ENCODE measurements at places on chromosomes 11 and 22. TPM values are rescaled to one million over a fixed set of nuclear protein-coding genes. Genes with fewer than 3 reads are reported as not detected.

Gene C11orf16
- not detected for polyA plus RNA-seq

- peak within 1 kb of the TSS; percentile 33 for H3K27ac ChIP-seq
- H3K27me3 ChIP-seq = peaks cover 55% of the 10 kb centered on the region
- peak within 1 kb of the TSS; percentile 72 for H3K4me3 ChIP-seq
- H3K36me3 ChIP-seq = no peaks in the 10 kb centered on the region
- peaks cover 56% of the 10 kb centered on the region for H3K4me1 ChIP-seq
Observed at GRCh38 chr11:44726283-44727113, at the start of gene TSPAN18. TSPAN18 (plus strand) TSS chr11:44726962; CDS start chr11:44906417, 179,455 bp downstream.

GRCh38 chr11:68946416-68947090 lies 34.2 kb downstream of the MRGPRD start:
- no peak overlapping the region for H3K4me3 ChIP-seq

DNA sequence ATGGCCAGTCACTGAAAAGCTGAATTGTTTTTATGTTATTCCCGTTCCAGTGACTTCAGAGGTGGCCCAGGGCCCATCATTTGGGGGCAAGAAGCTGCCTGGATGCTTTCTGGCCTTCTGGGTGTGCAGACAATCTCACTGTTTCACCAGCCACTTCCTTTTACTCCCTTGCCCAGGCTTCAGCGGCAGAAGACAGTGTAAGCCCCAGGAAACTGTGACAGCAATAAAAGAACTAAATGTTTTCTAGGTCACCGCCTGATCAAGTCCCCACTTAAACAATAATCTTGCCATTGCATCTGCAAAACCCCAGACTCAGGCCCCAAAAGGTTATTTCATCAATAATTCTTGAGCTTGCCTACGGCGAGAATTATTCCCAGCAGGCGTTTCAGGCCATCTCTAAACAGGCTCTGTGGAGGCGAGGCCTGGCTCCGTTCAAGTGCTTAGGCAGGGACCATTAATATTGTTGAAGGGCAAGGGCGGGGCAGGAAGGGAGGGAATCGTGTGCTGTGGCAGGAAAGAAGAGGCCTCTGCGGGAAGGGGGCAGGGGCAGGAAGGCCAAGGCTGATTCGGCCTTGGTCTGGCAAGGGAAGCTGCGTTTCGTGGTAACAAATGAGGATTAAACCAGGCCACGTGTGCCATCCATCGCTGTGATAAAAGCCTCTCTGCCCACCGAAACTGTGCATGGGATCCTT lies 252.3 kb downstream of the KIRREL3 start:
- H3K27ac ChIP-seq = no peak overlapping the region
- DNase-seq = no peak
- no peaks in the 10 kb centered on the region for H3K4me1 ChIP-seq
- H3K4me3 ChIP-seq = no peak overlapping the region
- H3K27me3 ChIP-seq = peaks cover 8% of the 10 kb centered on the region

- no peaks in the 10 kb centered on the region for H3K27me3 ChIP-seq
- H3K27ac ChIP-seq = no peak overlapping the region
- H3K36me3 ChIP-seq = no peaks in the 10 kb centered on the region
- H3K4me3 ChIP-seq = no peak overlapping the region
- H3K4me1 ChIP-seq = no peaks in the 10 kb centered on the region
- no peak for DNase-seq
Observed at GRCh38 chr11:11498195-11498594, 123.6 kb downstream of the GALNT18 start.

Gene OPCML
- polyA plus RNA-seq = 0.06 TPM

Gene TSSK2
- polyA plus RNA-seq = not detected

- no peak overlapping the region for H3K4me3 ChIP-seq
- H3K27me3 ChIP-seq = no peaks in the 10 kb centered on the region
- no peak overlapping the region for H3K27ac ChIP-seq
Observed at GRCh38 chr11:102205805-102206204, 95.6 kb downstream of the YAP1 start.

DNA sequence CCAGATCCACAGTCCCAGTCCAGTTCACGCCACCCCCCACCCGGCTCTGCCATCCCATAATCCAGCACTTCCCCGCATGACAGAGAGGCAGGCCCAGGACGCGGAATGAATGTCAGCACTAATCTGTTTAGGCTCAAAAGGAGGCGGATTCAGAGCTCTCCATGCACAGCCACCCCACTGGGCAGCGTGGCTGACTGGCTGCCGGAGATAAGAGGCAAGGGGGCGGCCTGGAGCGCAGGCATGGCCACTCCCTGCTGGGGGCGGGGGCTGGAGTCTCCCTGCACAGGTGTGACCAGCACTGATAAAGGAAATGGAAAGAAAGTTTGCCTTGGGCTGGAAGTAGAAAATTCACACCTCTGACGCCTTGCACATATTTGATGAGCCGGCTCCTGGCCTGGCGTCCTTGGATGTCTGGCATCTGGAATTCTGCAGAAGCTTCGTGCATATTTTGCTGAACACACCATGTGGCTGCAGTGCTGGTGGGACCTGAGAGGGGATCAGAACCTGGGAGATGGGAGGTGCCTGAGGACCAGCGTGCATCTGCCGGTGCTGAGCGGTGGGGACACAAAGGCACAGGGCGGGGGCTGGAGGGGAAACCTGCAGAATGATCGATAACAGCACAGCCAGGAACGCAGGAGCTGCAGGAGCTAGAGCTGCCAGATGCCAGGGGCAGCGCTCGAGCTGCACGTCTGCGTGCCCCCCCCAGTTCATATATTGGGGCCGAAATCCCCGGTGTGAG lies 344.4 kb downstream of the CTTN start:
- no peaks in the 10 kb centered on the region for H3K27me3 ChIP-seq
- H3K36me3 ChIP-seq = no peaks in the 10 kb centered on the region
- H3K4me3 ChIP-seq = no peak overlapping the region
- peaks cover 10% of the 10 kb centered on the region for H3K4me1 ChIP-seq
- DNase-seq = peak; percentile 82

GRCh38 chr22:22464541-22465054 lies 43.9 kb downstream of the ZNF280B start:
- no peak overlapping the region for H3K27ac ChIP-seq
- H3K4me3 ChIP-seq = no peak overlapping the region
- no peaks in the 10 kb centered on the region for H3K27me3 ChIP-seq
- DNase-seq = no peak

Gene SPTBN2
- 12.9 TPM for polyA plus RNA-seq

Gene IL18
- polyA plus RNA-seq = 33.9 TPM

Gene IFITM2
- 344 TPM for polyA plus RNA-seq

DNA sequence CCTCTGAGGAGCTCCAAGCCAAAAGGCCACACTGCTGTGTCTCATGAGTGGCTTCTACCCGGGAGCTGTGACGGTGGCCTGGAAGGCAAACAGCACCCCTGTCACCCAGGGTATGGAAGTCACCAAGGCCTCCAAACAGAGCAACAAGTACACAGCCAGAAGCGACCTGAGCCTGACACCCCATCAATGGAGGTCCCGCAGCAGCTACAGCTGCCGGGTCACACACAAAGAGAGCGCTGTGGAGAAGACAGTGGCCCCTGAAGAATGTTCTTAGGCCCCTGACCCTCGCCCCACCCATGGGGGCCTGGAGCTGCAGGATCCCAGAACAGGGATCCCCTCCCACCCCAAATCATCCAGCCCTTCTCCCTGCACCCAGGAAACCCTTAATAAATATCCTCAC lies 4.9 kb downstream of the RFPL2 start:
- peaks cover 15% of the 10 kb centered on the region for H3K4me1 ChIP-seq
- no peak for DNase-seq
- peaks cover 22% of the 10 kb centered on the region for H3K27me3 ChIP-seq
- H3K27ac ChIP-seq = no peak overlapping the region

DNA sequence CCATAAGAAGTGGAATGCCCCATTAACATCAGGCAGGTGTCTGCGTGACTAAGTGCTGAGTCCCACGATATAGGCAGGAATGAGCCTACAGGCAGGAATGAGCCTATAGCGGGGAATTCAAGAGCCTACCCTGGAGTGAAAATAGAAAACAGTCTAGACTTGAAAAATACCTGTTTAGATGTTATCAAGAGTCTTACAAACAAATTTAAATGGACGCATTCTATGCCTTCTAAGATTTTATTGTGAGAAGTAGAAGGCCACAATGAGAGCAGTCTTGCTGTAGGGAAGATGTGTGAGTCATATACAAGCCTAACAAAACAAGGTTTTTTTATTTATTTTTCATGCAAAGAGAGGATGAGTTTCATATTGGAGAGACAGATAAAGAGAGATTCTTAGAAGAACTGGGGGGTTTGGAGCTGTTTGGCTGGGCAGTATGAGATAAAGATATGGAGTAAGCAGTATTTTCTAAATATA lies 200.8 kb upstream of the ZC3H12C start:
- H3K4me3 ChIP-seq = no peak overlapping the region
- no peak for DNase-seq
- H3K36me3 ChIP-seq = no peaks in the 10 kb centered on the region
- H3K4me1 ChIP-seq = no peaks in the 10 kb centered on the region
- no peak overlapping the region for H3K27ac ChIP-seq

DNA sequence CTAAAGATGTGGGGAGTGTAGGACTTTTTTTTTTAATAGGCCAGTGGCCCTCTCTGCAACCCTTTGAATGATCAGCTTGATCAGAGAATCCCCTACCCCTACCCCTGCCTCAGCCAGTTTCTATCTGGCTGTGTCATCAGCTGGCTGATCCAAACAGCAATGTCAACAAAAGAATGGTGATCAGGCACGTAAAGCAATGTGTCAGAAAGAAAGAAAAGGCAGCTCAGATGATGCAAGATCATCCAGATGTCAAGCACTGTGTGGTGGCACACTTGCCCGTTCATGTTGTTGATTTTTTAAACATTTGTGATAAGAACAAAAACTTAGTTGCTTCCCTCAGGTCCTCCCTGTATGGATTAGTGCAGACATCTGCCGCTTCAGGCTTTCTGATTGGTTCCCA lies 26.3 kb upstream of the EHF start:
- no peak overlapping the region for H3K4me3 ChIP-seq
- H3K27me3 ChIP-seq = no peaks in the 10 kb centered on the region
- H3K36me3 ChIP-seq = no peaks in the 10 kb centered on the region
- no peak for DNase-seq

GRCh38 chr11:16825968-16826367 lies 87.5 kb downstream of the C11orf58 start:
- no peak overlapping the region for H3K27ac ChIP-seq
- peaks cover 18% of the 10 kb centered on the region for H3K4me1 ChIP-seq
- H3K27me3 ChIP-seq = no peaks in the 10 kb centered on the region
- no peak overlapping the region for H3K4me3 ChIP-seq

DNA sequence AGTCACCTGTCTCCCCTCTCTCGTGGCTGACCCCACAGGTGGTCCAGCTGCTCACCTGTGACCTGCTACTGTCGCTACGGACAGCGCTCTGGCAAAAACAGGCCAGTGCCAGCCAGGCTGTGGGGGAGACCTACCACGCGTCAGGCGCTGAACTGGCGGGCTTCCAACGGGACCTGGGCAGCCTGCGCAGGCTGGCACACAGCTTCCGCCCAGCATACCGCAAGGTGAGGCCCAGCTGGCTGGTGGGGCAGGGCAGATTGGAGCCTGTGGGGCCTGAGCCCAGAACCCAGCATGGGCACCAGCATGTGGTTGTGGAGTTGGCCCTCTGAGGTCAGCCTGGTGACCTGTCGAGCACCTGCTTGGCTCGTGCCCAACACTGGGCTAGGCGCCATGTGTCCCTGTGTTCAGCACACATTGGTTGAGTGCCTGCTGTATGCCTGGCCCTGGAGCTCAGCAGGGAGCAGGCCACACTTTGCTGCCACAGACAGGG lies 11.9 kb downstream of the SHISA8 start:
- peaks cover 14% of the 10 kb centered on the region for H3K4me1 ChIP-seq
- no peaks in the 10 kb centered on the region for H3K27me3 ChIP-seq
- peak overlapping the region; percentile 56 for H3K27ac ChIP-seq
- H3K36me3 ChIP-seq = peaks cover 97% of the 10 kb centered on the region

GRCh38 chr11:82792319-82792718 lies 58.7 kb upstream of the FAM181B start:
- no peaks in the 10 kb centered on the region for H3K4me1 ChIP-seq
- no peak for DNase-seq
- H3K27me3 ChIP-seq = no peaks in the 10 kb centered on the region
- H3K4me3 ChIP-seq = no peak overlapping the region
- no peak overlapping the region for H3K27ac ChIP-seq

Gene NOX4
- 0.50 TPM for polyA plus RNA-seq

Gene BIK
- polyA plus RNA-seq = 12.8 TPM

DNA sequence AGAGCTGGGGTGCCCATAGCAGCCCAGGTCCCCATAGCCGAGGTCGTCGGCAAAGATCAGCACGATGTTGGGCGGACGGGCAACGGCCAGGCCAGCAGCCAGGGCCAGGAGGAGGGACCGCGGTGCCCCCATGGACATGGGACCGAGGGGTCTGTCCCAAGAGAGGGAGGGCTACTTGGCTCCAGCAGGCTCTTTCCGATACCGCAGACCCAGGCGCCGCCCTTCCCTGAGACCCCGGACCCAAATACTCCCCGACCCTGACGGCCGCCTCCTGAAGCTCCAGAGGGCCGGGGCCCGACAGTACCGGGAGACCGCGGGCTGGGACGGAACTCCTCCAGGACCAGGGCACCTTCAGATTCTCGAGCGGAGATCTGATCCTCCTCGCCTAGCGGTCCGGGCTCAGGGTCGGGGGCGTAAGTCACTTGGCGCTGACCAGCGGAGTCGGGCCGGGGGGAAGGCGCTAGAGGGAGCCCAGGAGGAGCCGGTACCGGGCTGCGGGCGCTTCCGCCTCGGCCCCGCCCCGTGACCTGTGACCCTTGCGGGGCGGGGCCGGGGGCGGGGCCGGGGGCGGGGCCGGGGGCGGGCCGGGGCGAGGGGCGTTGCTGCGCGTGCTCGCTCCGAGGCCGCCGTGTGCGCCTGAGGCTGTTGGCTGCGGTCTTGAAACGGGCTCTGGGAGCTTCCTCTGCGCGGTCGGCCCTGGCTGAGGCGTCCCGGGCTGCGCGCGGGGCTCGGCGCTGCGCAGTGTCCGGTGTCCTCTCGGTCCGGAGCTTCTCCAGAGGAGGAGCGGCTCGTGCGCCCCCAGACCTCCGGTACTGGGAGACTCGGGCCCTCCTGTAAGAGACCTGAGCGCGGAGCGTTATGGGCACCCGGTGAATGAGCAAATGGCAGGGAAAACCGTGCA lies at the start of gene ARSA:
Gene ARSA (minus strand): TSS at position 511 of the 901 bp plus-strand sequence. CDS start 373 bp downstream, at position 138.
- H3K27ac ChIP-seq = peak within 1 kb of the TSS; percentile 84
- H3K4me3 ChIP-seq = peak within 1 kb of the TSS; percentile 88
- peaks cover 8% of the 10 kb centered on the region for H3K36me3 ChIP-seq
- H3K27me3 ChIP-seq = no peaks in the 10 kb centered on the region
- peaks cover 18% of the 10 kb centered on the region for H3K4me1 ChIP-seq

Gene RAB39A
- polyA plus RNA-seq = 0.18 TPM

- H3K27ac ChIP-seq = peak overlapping the region; percentile 97
- DNase-seq = peak; percentile 88
- H3K4me1 ChIP-seq = peaks cover 53% of the 10 kb centered on the region
- peak overlapping the region; percentile 68 for H3K4me3 ChIP-seq
- H3K27me3 ChIP-seq = no peaks in the 10 kb centered on the region
Observed at GRCh38 chr11:93741882-93742226, 382 bp downstream of the C11orf54 start.

Gene CCDC188
- polyA plus RNA-seq = 0.76 TPM

Gene TIGD3
- 0.25 TPM for polyA plus RNA-seq
